CD4-positive, CD25-positive, alpha-beta regulatory T cell (primary cell): ENCODE measurements at places on chromosomes 3 and 15.

DNA sequence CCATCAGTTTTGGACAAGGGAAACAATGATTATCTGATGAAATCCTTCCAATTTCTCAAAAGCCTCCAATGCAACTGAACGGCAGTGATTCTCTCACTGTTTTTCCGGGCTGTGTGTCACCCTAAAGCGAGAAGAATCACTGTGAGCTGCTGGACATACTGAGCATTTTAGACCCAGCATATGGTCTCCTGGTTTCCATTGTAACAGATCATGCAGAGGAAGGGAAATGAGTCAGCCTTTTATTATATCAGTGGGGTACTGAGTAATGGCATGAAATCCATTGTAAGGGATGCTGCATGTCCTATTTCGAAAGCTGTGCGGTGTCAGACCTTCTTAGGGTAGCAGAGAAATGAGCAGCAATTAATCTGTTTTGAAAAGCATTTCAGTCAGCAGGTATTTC is 287.1 kb downstream of the IL5RA start:
- no peak for DNase-seq

- DNase-seq = no peak
Observed at GRCh38 chr15:22786868-22787698, 639 bp downstream of the NIPA1 start.

- no peak for DNase-seq
Observed at GRCh38 chr3:115084686-115085085, 62.4 kb downstream of the ZBTB20 start.

GRCh38 chr3:117103675-117104074 is 394.1 kb downstream of the TUSC7 start:
- no peak for DNase-seq

- no peak for DNase-seq
Observed at GRCh38 chr3:39158148-39158715, 4.8 kb upstream of the CSRNP1 start.

GRCh38 chr15:51288143-51289065 is 50.0 kb downstream of the CYP19A1 start:
- DNase-seq = no peak

DNA sequence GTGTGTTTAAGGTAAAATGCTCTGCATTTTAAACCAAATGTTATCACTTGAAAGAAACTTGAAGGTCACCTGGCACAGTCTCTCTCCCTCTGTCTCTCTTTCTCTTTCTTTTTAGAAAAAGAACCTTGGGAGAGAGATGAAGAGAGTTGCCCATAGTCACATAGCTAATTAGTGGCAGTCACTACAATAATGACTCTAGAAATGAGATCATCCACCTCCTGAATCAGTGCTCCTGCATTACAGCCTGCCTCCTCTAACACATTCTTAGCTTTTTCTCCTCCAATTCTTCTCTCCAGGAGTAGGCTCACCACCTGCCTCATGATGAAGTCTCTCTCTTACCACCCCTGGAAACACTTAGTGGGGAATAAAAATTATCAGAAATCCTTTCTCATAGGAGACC is 2.5 kb downstream of the MYH15 start:
- no peak for DNase-seq

DNA sequence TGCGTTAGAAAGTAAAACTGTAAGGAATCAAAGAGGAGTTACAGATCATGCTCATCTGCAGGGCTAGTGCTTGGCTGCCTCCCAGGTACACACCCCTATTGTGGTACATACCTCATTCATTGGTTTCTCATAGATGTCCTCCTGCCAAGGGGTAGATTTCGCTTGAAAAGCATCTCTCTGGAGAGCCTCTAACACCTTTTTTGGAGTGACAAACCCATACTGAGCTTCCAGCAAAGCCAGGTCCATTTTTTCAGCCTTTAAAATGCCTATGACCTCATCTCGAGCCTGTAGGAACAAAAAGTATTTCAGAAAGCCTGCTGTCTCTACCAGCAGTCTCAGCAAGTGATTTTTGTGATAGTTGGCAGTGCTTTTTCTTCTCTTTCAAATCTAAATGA is 112.1 kb downstream of the CMSS1 start:
- DNase-seq = no peak

GRCh38 chr3:79521221-79521848 is 246.5 kb downstream of the ROBO1 start:
- no peak for DNase-seq

- no peak for DNase-seq
Observed at GRCh38 chr3:61955483-61955882, 394.1 kb downstream of the PTPRG start.

DNA sequence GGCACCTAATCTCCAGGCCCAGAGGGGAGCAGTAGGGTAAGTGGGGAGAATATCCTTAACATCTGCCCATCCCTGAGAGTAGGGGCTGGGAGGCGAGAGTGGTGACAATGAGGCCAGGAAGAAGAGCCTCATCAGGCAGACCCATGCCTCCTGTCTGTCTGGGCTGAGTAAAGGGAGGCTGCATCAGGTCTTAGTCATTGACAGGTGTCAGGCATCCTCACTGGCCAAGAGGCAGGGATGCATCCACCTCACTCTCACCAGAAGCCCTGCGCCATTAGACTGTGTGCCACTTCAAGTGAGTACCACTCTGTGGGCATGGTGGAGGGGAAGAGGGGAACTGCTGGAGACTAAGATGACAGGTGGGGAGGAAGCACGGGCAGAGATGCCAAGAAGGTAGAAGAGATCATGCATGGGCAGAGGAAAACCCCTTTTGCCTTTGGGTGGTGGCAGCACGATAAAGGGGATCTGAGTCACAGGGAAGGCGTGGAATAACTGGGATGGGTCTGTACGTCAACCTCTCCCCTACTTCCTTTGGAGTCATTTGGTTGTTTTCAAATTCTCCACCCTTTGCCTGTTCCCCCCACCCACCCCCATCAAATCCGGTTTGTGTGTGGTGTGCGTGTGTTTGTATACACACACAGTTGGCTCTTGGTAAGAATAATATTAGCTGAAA is 14.1 kb downstream of the ANAPC13 start:
- DNase-seq = no peak

DNA sequence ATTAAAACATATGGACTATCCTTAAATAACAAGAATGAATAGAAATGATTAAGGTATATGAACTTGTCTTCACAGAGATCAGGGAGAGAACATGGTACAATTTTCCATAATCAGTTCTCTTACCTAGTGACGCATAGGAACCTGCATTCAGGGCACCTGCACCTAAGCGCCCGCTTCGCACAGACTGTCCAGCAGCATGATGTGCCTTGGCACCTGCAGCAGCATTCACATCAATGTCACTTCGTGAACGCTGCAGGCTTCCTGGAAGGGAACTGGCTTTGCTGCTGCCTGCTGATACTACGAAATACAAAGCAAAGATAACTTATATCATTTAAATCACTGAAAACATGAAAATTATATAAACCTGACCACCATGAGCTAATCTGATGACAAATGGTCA is 115.2 kb downstream of the CLASP2 start:
- no peak for DNase-seq

DNA sequence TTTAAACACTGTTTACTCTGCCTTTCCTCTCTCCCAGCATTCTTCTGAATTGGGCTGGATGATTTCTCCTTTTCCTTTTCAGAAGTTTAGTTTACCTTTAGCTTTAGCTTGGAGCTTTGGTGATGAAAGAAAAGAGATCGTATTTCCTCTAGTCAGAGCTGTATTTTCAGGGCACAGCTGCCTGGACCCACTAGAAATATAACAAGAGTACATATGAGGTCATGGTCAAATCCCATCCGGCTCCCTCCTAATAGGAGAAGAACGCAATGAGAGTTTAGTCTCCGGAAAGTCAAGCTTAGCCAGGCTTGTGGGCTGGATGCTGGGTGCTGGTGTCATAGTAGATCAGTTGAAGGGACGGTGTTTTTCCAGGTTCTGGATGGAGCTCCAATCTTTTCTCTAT is 177.1 kb upstream of the PFN2 start:
- DNase-seq = no peak

DNA sequence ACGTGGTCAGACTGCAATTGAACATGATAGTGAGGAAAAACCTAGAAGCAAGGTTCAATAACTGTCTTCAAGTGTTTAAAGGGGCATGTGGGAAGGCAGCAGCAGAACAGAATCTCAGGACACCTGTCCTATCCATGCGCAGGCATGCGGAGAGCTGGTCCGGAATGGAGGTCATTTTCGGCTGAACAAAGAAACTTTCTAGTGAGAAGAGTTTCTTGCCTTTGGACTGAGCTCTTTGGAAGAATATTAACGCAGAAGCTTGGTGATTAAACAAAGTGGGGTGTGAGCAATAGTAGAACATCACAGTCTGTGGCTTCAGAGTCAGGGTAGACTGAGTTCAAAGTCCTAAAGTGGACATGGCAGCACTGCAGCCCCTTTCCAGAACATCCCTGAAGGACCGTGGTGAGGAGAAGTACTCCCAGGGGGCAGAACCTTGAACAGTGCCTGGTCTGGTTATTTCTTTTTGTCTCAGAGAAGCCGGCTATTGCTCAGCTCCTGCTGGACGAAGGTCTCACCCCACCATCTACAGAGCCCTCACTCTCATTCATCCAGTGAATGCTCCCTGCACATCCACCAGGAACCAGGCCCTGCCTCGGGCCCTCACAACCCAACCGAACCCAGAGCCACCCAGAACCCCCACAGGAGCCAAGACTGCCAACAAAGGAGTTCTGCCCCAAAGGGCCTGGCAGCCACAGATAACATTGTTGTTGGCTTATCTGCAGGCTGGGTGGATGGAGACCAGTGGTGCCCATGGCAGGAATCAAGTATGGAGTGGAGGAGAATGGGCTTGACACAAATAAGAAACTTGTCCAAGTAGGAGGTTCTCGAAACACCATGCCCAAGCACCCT is 2.8 kb upstream of the SSUH2 start:
- DNase-seq = no peak

GRCh38 chr3:182737825-182738224 is 55.5 kb upstream of the ATP11B start:
- DNase-seq = no peak

GRCh38 chr3:20043825-20044224 is 3.6 kb downstream of the KAT2B start:
- DNase-seq = peak; percentile 54

GRCh38 chr3:154132777-154133375 is 11.7 kb downstream of the ARHGEF26 start:
- DNase-seq = peak; percentile 1

DNA sequence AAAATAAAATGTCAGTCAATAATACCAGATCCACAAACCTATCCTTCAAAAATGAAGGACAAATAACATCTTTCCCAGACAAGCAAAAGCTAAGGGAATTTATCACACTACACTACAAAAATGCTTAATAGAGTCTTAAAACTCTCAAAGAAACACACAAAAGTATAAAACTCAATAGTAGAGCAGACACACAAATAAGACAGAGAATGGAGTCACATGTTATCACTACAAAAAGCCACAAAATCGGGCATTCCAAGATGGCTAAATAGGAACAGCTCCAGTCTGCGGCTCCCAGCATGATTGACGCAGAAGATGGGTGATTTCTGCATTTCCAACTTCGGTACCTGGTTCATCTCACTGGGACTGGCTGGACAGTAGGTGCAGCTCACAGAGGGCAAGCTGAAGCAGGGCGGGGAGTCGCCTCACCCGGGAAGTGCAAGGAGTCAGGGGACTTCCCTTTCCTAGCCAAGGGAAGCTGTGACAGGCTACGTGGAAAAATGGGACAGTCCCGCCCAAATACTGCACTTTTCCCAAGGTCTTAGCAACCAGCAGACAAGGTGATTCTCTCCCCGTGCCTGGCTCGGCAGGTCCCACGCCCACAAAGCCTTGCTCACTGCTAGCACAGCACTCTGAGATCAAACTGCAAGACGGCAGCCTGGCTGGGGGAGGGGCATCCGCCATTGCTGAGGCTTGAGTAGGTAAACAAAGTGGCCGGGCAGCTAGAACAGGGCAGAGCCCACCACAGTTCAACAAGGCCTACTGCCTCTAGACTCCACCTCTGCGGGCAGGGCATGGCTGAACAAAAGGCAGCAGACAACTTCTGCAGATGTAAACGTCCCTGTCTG is 46.3 kb downstream of the SENP7 start:
- peak; percentile 17 for DNase-seq

GRCh38 chr15:56428821-56429458 is 36.0 kb downstream of the MNS1 start:
- DNase-seq = peak; percentile 21

DNA sequence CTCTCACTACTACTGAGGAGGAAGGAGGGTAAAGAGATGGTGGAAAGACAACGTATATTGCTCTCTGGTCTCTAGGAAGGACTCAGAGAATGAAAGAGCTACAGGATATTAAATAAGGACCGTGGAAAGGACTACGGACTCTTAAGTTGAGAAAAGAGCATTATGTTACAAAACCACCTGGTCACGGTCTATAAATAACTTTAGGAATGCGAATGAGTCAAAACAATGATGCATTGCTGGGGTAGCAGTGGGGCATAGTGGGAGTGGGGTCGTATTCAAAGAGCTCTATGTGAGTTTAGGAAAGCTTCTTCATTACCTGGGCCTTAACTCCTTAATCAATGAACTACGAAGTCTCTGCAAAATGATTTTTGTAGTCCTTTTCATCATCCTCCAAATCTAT is 295.7 kb upstream of the SOX14 start:
- DNase-seq = no peak

DNA sequence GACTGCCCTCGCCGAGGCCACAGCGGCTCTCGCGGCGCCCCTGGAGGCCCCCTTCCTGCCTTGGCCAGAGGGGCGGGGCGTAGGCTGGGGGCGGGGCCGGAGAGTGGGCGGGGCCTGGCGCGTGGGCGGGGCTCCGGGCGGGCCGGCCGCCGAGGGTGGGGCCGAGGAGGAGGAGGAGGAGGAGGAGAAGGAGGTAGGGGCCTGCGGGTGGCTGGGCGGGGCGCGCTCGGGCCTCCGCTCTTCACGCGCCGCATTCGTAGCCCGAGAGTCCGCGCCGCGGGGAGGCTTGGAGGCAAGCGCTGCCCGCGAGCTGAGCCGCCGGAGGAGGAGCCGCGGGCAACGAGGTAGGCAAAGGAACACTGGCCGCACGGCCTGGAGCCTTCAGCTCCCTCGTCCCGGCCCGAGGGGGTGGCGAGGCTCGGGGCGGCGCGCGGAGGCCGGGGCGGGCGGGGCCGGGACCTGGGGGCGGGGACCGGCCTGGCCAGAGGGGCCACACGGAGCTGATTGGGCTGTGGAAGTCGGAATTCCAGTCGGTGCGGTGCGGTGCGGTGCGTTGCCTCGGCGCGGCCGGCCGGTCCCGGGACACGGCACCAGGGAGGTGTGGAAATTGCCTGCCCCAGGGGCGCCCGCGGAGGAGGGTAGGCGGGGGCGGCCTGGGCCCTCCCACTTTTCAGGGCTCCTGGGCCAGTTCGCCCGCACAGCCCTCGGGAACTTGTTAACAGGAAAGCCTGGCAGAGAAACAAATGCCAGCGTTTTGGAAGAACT is at the start of gene PPP2R3A:
PPP2R3A (plus strand) TSS at position 223 of the 765 bp plus-strand sequence. CDS start 35,771 bp downstream, outside the sequence.
- peak; percentile 6 for DNase-seq

GRCh38 chr3:70603103-70603502 is 290.7 kb upstream of the MDFIC2 start:
- no peak for DNase-seq

- DNase-seq = no peak
Observed at GRCh38 chr15:83650831-83651230, 3.1 kb upstream of the ADAMTSL3 start.

DNA sequence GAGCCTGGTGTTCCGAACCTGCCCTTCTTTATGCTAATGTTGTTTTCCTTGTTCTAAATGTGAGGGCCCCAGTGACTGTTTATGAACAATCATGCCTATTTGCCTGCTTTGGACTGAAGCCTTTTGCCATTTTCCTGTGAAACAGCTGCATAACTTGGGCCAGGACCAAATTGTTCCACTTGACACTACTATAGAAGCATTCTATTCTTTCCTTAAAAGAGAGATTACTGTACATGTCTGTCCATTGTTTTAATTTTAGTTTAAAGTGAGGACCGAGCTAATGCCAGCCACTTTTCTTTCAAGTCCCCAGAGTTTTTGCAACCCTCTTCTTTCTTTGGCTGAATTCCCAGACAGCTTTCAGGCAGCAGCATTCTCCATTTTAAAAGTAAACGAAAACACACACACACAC is 980.3 kb downstream of the CADM2 start:
- no peak for DNase-seq
